ENCODE measurements at places on chromosomes 7 and 10.

- DNase-seq: no peak
These were observed 38.8 kb downstream of the NRBF2 start for GRCh38 chr10:63171926-63172325.

- no peak for DNase-seq
These were observed 104.1 kb downstream of the AOAH start for GRCh38 chr7:36620166-36620708.

DNA sequence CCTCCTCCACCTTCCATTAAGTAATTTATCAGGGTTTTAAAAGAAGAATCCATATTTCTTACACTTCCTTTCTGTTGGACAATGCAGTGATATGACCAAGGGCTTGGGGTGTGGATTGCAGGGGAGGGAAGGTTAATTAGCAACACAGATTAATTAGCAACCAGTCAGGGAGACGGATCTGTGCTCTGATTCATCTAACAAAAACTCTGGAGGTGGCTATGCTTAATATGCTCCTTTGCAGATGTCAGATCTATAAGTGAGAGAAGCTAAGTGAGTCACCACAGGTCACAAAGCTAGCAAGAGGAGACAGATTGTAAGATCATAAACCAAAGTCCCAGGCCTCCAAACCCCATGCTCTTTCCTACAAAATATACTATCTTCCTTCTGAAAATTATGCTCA, 178.8 kb upstream of the ITGB1 start:
- DNase-seq: peak; percentile 25

GRCh38 chr7:69504733-69505420, 93.4 kb upstream of the AUTS2 start:
- DNase-seq: no peak

GRCh38 chr7:30365621-30366020, 81.2 kb downstream of the ZNRF2 start:
- DNase-seq: no peak

DNA sequence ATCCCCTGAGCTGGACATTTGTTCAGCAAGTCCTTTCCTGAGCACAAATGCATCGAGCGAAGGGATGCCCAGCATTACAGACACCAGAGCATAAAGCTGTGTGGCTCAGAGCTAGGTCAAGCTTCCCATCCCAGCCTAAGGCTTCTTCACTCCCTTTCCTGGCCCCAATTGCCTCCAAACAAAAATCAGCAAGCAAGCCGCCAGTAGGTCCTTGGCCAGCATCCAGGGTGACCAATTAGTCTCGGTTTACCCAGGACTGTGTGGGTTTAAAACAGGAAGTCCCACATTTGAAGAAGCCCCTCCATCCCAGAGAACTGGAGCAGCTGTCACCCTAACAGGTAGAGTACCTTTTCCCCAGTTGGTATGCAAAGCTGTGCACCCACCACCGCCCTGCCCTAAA, 51.2 kb downstream of the PRKAG2 start:
- DNase-seq: no peak

DNA sequence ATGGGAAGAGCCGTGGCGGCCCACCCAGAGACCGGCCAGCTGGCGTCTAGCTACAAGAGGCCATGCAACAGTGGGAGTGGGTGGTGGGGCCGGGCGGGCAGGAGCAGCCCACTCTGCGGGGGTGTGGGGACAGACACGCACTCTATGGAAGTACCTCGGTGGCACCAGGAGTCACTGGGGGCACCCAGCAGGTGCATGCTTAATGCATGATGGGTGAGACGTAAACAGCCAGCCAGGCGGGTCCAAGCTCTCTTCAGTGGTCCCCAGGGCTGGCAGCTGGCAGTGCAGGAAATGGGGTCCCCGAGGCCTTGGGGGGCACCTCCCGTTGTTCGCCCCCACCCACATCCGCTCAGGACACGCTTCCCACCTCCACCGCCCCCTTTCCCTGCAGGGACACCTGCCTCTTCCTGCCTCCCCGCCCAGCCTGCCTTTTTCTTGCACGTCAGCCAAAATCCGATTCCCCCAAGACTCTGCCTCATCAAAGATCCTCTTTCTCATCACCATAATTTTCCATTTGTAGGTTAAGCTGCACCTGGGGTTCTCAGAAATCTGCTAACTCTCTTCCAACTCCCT, 22.6 kb upstream of the PSMG3 start:
- no peak for DNase-seq

DNA sequence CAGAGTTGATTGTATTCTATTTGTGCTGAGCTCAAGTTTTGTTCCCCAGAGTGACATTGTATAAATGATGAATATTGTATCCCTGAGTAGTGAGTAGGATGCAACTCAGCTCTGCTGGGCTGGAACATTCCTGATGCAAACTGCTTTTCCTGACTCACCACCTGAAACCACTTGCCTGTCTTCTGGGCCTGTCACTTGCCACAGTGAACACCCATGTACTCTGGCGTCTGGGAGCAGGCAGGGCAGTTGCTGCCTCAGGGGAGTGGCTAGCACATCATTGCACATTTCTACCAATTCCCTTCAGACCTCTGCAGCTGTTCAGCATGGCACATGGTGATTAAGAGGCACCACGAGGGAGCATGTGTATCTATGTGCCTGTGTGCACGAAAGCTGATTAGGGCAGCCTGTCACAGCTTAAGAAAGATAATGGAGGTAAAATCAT, 157.3 kb downstream of the SND1 start:
- DNase-seq: no peak

GRCh38 chr10:100790761-100791208, 45.4 kb downstream of the PAX2 start:
- DNase-seq: no peak

- DNase-seq: no peak
These were observed 151.3 kb upstream of the KMT2E start for GRCh38 chr7:104862719-104863118.

- no peak for DNase-seq
These were observed 1.8 kb downstream of the GDI2 start for GRCh38 chr10:5811387-5811821.

DNA sequence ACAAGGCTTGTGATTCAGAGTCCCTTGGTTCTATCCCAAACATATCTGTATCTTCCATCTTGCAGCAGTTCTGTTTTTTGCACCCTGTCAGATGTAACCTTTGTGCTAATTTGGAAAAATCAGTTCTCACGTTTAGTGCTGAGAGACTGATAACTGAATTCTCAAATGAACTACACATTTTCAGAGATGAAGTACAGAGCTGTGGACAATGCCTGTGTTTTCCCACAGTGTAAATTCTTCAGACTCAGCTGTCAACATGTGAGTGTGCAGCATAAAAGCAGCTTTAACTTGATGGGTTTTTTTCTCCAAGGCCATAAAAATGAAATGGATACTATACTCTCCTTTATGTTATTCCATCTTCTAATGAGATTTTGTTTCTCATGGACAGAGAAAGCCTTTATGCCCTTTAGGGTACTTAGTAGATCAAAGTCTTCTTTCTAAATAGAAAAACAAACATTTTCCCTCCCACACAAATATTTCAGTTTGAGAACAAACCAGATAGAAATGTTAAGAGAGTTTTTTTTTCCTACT, 150.9 kb downstream of the SEMA3A start:
- no peak for DNase-seq

- no peak for DNase-seq
These were observed 10.9 kb downstream of the SUFU start for GRCh38 chr10:102514487-102515311.

DNA sequence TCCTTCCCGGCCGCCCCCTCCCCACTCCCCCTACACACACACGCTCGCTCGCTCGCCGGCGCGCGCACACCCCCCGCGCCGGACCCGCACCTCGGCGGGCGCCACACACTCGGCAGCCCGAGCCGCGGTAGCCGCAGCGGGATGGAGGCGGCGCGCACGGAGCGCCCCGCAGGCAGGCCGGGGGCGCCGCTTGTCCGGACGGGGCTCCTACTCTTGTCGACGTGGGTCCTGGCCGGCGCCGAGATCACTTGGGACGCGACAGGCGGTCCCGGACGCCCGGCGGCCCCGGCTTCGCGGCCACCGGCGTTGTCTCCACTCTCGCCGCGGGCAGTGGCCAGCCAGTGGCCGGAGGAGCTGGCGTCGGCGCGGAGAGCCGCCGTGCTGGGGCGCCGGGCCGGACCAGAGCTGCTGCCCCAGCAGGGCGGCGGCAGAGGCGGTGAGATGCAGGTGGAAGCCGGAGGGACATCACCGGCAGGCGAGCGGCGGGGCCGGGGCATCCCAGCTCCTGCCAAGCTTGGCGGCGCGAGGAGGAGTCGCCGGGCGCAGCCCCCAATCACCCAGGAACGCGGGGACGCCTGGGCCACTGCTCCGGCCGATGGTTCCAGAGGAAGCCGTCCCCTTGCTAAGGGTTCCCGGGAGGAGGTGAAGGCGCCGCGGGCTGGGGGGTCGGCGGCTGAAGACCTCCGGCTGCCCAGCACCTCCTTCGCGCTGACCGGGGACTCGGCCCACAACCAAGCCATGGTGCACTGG, at the start of gene SORCS3:
Gene SORCS3, plus strand, starts transcription at position 104 of the 750 bp plus-strand sequence.
- no peak for DNase-seq

DNA sequence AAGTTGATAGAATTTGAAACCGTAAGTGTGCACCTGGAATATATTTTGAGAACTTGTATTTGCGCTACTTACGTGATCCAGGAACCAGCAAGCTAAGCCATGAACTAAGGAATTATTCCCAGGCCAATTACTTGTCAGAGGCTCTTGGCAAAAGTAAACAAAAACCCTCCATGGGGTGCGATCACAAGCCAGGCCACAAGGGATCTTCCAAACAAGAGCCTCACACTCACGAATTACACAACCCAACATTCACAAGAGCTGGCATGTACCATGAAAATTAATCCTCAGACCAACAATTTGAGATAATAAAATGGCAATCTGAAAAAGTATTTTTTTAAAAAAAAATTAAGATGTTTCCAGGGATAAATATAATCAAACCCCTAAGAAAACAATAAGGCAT, 467.0 kb upstream of the AKR1E2 start:
- no peak for DNase-seq

GRCh38 chr10:123136806-123137642, 1.3 kb downstream of the HMX3 start:
- no peak for DNase-seq

DNA sequence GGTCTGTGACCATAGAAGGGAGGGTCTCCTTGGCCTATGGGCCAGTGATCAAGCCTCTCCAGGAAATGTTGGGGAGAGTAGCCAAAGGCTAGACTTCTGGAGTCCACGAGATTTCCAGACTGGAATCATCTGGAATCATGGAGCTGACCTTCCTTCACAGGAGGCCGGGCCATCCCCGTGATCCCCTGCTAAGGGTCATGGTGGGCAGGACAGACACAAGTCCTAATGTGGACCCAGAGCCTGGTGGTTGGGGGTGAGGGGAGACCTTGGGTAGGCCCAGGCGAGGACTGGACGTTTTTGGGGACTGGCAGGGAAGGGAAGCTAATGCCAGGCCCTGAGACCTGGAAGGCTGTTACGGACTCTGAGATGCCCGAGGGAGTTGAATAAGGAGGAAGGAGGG, 9.8 kb upstream of the GRID1 start:
- DNase-seq: no peak

GRCh38 chr7:16509829-16510228, 16.8 kb upstream of the LRRC72 start:
- no peak for DNase-seq

GRCh38 chr10:109926825-109927224, 3.5 kb upstream of the XPNPEP1 start:
- no peak for DNase-seq

All from stimulated activated CD4-positive, alpha-beta T cell treated with anti-CD3 and anti-CD28 coated beads, Interleukin-2, amount 100 ng/mL, for 4 hours (primary cell).